DND-41 (cell line): ENCODE measurements at places on chromosomes 1 and 21.

DNA sequence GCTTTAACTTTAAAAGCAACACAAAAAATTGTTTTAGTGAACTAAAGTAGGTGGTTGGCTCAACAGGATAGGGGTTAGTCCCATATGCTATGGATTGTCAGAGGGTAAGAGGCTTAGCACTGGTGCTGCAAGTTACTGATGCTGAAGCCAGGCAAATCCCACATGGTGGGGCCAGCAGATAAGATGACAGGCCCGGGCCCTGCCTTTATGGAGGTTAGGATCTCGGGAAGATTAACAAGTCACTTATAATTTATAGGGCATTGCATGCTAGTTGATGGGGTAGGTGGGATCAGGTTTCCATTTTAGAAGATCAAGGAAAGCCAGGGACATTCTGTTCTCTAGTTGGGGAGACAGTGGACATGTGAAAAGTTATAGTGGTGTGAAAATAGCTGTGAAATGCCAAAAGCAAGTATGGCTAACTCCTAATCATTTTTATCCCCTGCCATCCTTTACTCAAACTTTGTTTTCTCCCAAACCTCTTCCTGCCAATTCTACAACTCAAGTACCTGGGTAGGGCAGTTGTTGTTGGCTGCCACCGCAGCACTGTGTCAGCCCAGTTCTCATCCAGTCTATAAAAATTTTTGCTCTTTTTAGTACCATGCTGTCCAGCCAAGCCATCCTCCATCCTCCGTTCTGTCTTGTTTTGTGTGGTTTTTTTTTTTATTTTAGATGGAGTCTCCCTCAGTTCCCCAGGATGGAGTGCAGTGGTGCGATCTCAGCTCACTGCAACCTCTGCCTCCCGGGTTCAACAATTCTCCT, 10.3 kb downstream of the CHAF1B start:
- no peak for DNase-seq

GRCh38 chr1:184150776-184151531, 99.4 kb downstream of the TSEN15 start:
- no peak for DNase-seq

GRCh38 chr1:209202830-209203532, 380.5 kb upstream of the CAMK1G start:
- peak; percentile 47 for DNase-seq

DNA sequence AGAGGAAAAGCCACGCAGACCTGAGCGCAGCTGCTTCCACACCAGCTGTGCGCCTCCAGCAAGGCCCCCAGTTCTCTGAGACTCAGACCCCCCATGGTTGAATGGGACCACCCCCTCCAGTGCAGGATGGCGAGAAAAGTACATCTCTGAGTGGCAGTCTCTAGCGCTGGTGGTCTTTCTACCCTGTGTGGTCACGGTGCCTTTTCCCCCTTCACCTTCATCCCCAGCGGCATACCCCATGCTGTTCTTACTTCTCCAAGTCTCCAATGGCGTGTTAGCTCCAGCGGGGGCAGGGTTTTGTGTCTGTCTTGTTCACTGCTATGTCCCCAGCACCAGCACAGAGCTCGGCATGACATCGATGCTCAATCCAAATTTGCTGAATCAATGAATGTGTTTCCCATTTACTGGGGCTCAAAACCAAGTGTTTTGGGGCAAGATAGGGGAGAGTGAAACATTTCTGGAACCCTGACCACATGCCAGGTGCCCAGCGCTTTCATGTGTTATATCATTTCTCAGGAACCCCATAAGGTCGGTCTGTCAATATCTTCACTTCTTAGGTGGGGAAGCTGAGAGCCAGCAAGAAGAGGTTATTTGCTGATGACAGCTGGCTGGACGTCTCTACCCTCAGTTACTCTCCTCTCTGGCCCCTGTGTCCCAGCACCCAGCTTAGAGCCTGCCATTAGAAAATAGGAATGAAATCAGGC, 959 bp upstream of the SDC3 start:
- no peak for DNase-seq

GRCh38 chr1:99676876-99677275, 31.0 kb downstream of the PALMD start:
- no peak for DNase-seq

- DNase-seq: no peak
These were observed 148.1 kb downstream of the NRIP1 start for GRCh38 chr21:14916676-14917141.

- no peak for DNase-seq
These were observed 18.4 kb downstream of the CDC73 start for GRCh38 chr1:193140254-193140653.

DNA sequence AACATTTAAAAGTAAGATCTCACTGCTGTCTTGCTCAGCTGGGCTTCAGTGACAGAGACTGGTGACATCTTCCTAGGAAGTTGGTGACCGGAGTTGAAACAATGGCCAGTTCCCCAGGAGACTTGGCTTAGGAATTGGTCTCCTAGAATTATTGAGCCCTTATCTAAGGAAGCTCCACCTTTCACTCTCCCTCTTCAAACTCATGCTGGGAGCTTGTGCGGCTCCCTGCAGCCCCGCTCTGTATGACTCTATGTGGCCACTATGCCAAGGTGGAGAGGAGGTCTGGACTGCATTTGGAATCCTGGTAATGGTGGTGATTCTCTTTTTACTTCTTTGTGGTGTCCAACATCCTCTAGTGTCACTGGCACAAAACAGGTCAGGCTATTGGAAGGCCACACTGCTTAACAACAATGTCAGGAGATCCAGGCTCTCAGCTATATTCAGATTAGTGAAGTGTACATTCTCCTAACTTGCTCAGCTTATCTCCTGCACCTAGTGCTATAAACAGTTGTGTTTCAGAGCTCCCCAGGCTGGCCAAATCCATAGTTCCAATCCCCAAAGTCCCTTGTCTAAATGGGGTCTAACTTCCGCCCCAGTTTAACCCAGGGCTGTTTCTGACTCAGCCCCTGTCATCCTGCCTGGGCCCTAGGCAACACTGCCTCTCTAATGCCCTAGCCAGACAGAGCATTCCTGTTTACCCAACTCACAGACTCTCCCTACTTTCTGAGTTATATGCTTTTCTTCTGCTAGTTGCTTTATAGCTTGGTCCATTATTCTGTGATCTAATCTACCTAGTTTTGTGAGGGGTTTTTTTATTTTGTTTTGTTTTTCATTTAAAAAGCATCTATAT, 18.3 kb downstream of the ATP2B4 start:
- no peak for DNase-seq

- DNase-seq: no peak
These were observed 86.4 kb upstream of the LRRC8D start for GRCh38 chr1:89734442-89734841.

GRCh38 chr1:93816970-93817678, 61.9 kb downstream of the DNTTIP2 start:
- peak; percentile 45 for DNase-seq

DNA sequence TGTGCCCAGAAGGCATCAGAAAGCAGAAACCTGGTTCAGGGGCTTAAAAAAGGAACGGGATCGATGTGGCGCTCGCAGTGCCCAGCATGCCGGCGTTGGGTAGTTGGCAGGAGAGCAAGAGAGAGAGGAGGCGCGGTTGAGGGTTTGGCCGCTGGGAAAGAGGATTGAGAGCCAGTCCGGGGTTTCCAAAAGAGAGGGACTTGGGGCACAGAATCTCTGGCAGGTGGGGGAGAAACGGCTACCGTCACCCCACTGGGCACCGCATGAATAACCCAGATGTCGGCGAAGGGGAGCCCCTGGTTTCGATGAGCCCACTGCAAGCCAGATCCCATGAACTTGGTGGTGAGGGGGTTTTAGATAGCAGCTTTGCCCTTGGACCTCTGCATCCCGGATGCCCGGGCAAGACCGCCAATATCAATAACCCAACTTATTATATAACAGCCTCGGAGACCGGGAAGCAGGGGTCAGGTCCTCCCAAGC, 60.4 kb upstream of the ACOT11 start:
- no peak for DNase-seq

- no peak for DNase-seq
These were observed 18.2 kb downstream of the LDLRAP1 start for GRCh38 chr1:25561421-25562100.

DNA sequence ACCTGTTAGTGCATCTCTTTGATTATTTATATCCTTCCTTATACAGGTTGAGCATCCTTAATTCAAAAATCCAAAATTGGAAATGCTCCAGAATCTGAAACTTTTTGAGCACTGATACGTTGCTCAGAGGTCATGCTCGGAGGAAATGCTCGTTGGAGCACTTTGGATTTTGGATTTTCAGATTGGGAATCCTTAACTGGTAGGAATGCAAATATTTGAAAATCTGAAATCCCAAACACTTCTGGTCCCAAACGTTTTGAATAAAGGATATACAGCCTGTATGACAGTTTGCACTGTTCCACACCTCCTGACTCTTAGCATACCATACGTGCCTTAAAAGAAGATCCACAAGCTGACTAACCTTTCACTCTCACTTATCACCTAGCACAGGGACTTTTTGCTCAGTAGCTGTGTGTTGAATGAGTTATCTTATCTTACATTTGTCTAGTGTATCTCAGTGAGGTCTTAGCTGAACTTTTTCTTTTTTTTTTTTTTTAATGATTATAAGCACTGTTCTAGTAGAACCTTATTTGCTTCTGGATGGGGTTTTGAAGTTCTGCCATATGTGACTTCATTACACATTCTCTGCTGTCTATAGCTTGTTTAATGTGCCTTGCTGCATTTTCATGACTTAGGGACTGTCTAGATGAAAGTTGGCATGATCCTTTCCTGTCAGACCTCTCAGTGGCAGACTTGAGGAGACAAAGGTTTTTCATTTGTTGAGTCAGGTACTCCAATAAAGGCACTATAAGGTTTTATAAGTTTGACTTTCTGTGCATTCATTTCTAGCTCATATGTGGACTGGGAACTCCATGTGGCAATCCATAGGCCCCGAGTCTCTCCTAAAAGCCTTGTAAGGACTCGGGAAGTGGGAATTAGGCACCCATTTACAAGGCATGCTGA, 21.6 kb downstream of the PTGFRN start:
- no peak for DNase-seq

GRCh38 chr21:25462517-25462971, 144.7 kb downstream of the MRPL39 start:
- no peak for DNase-seq

GRCh38 chr1:19444296-19445021, 40.9 kb downstream of the CAPZB start:
- no peak for DNase-seq

- no peak for DNase-seq
These were observed 140.9 kb downstream of the KCNT2 start for GRCh38 chr1:196467230-196467925.

DNA sequence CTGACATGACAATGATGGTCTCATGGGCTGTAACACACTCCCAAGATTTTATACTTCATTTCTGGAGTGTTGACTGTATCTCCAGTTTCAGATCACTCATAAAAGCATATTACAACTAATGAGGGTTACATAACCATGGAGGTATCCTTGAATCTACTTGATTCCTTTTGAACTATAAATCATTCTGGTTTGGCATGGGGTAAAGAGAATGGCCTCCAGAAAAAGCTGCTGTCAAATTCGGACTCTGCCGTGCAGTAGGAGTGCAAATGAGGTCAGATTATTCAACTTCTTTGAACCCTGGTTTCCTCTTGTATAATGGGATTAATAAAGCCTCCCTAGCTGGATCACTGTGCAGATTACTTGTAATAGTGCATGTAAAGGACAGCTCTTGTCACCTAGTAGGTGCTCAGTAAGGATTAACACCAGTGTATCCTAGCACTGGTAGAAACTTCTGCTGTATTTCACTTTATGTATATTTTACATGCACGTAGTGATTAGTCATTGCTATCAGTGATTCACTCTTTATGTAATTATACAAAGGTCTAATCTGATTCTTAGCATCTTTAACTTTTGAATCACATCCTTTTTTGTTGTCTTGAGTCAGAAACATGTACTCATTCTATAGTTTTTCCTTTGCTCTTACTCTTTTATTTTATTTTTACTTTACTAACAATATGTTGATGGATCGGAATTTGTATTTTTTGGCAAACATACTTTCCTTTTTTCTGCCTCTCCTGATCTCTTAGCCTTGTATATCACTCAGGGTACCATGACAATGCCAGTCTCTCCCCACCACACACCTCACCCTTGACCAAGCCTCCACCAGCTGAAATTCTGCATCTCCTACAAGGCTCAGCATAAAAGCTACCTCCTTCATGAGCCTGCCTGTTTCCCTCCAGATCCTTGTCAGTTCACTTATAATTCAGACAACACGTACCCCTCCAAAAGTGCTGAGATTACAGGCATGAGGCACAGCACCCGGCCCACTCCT, 3.2 kb downstream of the LRRC8C start:
- no peak for DNase-seq

DNA sequence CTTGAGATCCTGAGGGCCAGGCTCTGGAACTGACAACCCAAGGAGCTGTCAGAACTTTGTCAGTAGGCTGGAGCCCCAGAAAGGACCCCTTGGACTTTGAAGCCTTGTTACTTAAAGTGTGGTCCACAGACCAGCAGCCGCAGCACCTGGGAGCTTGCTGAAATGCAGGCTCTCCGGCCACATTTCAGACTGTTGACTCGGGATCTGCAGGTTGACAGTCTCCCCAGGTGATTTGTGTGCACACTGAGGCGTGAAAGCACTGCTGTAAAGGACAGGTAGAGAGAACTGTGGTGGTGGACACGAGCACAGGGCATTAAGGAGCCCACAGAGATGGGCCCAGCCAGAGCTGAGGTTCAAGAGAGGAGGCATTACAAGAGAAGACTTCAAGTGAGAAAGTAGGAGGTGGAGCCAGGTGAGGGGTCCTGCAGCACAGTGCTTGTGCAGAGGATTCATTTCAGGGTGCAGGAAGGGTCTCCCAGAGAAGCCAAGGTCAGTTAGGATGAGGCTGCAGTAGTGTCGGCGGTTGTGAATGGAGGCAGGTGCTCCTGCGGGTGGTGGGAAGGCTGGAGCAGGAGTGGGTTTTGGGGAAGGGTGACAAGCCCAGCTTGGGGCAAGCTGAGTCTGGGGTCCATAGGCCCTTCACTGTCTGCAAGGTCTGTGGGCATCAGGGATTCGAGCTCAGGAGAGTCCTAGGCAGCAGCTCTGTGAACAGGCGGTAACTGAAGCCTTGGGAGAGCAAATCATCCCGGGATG, 4.6 kb downstream of the HYI start:
- no peak for DNase-seq

DNA sequence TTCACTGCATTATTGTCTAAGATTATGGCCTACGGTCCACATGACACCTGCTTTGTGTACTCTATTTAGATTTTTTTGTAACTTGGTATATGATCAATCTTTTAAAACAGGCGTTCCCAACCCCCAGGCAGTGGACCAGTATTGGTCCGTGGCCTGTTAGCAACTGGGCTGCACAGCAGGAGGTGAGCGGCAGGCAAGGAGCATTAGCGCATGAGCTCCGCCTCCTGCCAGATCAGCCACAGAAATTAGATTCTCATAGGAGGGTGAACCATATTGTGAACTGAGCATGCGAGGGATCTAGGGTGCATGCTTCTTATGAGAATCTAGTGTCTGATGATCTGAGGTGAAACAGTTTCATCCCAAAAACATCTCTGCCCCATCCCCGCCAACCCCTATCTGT, 228.4 kb upstream of the NR5A2 start:
- no peak for DNase-seq
